ENCODE measurements at places on chromosomes 12 and 14. TPM values are rescaled to one million over a fixed set of nuclear protein-coding genes. Genes with fewer than 3 reads are reported as not detected.

WDR89 gene
- 33.1 TPM for total RNA-seq

NKX2-1 gene
- not detected for total RNA-seq

TAS2R20 gene
- total RNA-seq: 0.61 TPM

CCDC175 gene
- not detected for total RNA-seq

KRT6C gene
- not detected for total RNA-seq

CCDC198 gene
- not detected for total RNA-seq

ADAM20 gene
- total RNA-seq: not detected

DNA sequence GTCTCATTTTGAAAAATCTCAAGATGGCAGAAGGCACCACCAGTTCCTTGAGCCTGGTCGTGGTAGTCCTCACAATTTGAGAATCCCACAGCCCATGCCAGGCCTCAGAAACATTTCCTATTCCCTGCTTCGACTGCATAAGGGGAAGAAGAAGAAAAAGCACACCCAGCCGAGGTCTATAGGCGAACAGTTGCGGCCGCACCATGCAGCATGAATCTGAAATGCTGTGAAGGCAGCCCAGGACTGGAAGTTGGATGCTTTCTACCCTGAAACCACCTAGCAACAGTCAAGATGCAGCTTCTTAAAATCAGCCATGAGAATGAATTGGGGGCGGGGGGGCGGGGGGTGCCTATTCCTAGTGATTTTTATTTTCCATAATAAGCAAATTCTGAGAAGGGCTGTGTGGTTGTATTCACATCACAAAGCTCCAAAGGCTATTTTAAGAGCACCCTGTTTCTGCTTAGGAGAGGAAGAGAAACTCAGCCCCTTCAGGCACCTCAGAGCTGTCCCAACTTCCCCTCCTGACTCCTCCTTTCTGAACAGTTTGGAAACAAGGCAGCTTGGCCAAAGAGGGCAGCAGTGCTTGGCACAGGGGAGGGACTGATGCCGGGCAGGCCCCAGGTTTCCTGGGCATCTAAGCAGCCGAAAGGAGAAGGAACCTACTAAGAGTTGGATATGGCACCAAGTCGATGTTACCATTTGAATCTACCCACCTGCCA is 172.5 kb upstream of the FOXN3 start:
- DNase-seq: no peak

- no peak for DNase-seq
These were observed 25.7 kb downstream of the ALKBH1 start for GRCh38 chr14:77682158-77682553.

- DNase-seq: no peak
These were observed 37.8 kb downstream of the HELB start for GRCh38 chr12:66340131-66340530.

DNA sequence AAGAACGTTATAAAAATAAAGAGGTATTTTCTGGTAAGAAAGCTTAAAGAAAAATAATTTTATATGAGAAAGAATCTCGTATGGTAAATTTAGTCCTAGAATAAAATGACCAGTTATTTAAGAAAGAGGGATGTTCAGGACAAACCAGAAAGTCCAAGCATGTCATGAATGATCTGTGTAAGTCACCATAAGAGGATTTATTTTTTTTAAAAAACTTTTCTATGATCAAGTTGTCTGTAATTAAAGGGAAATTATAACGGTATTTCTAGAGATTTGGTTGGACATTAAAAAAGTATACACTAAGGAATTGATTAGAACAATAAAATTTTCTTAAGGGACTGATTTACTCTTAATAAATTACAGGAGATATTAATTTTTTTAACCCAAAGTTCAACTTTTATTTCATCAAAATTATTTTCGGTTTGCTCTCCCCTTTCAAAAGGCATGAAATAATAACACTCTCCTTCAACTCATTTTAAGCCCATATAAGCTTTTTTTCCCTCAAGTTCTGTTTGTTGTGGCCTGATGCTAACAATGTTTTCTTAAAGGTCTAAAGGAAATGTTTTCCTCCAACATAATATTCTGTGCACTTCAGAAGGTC is 49.9 kb upstream of the CPSF6 start:
- DNase-seq: no peak

DNA sequence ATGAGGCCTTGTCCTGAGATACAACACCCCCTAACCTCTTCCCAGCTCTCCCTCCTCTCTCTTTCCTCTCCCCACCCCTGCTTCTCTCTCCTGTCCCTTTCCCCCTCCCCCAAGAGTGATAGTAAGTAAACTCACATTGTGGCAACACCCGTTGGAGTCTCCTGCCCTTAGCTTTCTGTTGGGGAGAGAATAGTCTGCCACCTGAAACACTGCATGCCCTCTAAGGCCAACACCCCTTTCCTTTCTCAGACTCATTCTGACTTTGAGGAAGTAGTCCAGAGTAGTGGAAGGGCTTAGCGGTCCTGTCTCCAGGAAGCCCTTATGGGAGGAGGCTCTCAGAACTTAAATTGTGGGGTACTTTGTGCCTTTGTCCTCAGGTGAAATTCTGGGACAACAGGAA is 95.2 kb downstream of the PRKCH start:
- no peak for DNase-seq

DNA sequence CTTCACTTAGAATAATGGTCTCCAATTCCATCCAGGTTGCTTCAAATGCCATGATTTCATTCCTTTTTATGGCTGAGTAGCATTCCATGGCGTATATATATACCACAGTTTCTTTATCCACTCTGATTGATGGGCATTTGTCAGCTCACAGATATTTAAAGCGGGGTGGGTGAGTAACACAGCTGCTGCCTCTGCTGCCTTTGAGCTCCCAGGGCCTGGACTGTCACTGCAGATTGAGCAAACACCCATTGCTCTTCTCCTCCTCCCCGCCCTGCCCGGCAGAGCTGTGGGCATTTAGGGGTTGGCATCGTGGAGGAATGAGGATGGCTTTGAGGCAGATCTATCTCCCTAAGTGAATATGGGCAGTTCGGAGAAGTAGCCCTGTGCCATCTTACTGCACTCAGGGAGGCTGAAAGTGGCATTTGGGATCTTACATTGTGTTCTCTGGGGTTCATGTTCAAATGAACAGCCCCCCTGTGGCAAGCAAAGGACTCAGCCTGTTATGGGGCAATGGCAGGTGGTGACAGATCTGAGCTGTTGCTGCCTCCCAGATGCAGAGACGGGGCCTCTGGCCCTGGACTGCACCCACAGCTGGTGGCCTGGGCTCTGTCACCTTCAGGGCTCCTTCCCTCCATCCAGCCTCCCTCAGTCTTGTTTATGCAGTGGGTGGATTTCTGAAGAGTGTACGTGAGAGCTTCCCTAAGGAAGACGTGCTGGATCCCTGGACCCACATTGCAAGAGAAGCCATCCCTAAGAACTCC is 4.9 kb downstream of the RFLNA start:
- no peak for DNase-seq

DNA sequence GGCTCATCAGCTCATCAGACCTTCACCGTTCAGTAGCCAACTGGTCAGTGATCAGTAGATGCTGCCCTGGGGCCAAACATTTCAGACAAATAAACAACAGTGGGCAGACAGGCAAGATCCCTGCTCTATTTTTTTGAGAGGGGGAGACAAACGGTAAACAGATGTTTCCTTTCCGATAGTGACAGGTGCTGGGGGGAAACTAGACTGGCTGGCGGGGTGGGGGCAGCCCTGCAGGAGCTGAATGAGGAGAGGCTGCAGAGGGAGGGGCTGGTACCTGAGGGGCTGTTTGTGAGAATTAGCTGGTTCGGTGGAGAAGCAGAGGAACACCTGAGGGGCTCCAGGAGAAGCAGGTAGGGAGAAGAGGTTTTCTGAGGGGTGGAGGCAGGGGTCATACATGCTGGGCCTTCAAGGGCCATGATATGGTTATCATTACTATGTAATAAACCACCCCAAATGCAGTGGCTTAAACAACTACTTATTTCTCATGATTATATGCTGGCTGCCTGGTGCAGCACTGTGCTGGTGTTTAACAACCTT is 8.2 kb upstream of the GOLGA3 start:
- no peak for DNase-seq

- DNase-seq: no peak
These were observed 3.0 kb upstream of the CLEC2B start for GRCh38 chr12:9872162-9872561.

GRCh38 chr12:16155938-16156337 is 121.5 kb downstream of the SLC15A5 start:
- no peak for DNase-seq

DNA sequence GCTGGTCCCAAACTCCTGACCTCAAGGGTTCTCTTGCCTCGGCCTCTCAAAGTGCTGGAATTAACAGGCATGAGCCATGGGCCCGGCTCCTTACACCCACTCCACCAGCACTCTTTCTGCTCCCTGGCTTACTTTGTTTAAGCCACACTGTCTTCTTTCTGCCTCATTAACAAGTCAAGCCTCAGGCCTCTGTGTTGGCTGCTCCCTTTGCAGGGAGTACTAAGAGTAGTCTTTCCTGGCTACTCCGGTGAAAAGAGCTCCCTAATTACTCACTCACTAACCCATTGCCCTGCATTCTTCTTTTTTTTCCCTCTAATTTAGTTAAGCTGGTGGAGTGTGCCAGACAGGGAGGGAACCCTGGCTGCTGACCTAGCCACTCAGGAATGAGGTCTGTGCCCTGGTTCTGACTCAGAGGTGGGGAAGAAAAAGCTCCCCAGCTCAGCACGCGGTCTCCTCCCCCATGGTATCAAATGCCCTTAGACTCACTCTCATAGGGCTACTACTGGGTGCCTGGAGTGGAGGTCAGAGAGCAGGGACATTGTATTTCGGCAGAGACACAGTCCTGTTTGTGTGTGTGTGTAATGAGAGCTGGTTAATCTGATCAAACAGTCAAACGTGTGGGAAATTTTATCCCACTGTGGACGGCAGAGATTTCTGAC is 19.8 kb downstream of the GALNT6 start:
- no peak for DNase-seq

DNA sequence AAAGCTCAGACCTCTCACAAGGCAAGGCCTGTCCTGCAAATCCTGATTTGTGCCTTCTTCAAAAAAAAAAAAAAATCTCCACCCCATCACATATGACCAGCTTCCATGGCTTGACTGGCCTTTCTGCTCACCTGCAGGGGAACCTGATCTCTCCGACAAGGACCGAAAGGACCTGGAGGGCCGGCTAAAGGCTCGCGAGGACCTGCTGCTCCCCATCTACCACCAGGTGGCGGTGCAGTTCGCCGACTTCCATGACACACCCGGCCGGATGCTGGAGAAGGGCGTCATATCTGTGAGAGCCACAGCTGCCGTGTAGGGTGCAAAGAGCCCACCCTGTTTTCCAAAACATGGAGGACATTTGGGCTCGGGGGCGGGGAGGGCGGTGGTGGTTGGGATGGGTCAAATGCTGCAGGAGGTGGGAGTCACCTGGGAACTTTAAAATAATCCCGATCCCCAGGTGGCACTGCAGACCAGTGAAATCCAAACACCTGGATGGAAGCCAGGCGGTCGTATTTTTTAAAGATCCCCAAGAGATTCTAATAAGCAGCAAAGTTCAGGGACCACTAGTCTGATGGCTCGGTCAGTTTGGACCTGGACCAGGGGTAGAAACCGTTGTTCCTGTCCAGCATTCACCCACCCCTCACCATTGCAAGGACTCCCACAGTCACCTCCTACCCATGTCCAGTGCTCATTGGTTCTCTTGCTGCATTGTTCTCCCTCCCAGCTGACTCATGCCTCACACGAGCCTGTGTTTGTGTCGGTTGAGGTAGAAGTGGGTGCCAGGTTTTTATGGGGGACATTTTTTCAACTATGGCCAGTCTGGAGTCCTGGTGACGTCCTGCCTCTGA is 44.8 kb downstream of the FOXN4 start:
- no peak for DNase-seq

DNA sequence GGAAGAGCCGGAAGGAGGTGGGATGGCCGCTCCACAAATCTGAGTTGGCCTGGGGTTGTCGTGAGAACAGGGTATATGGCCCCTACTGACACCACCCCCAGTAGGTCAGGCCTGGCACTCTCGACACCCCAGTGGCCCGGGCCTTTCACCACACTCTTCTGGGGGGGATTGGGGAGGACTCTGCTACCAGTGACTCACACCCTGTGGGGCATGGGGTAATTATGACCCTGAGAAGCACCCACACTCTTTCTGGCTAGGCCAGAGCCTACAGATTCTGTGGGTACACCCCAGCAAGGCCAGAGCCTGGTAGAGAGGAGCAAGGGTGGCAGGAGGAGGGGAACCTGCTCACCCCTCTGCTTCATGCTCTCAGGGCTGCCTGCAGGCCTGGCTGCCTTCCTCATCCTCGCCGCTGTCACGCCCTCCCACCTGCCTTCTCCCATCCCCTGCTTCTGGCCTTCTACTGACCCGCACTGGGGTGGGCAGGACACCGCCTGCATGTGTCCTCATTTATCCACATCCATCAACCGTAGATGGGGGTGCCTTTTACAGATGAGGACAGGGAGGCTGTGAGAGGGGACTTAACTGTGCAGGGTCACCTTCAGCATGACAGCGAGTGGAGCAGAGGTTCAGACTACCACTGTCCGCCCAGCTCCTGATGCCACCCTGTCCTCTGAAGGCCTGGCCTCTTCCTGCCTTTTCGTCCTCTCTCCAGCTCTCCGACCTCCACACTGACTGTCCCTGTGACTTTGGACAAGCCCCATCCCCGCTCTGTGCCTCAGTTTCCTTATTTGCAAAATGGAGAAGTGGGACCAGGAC is 18.4 kb downstream of the ASB2 start:
- no peak for DNase-seq

DNA sequence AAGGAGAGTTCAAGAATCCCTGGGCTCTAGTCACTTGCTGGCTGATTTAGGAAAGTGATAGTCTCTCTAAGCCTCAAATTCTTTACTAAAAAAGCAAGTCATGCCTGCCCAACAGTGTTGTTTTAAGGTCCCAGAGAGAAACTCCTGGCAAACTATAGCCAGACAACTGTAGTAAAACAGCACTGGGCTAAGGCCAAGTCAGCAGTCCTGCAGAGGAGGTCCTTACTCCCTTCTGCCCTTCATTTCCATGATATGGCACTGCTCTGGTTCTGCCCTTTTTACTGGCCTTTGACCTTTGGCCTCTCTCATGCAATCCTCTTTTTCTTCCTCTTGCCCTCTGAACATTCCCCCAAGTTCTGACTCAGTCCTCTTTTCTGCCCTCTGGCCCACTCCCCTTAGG is 74.9 kb downstream of the VWF start:
- no peak for DNase-seq

DNA sequence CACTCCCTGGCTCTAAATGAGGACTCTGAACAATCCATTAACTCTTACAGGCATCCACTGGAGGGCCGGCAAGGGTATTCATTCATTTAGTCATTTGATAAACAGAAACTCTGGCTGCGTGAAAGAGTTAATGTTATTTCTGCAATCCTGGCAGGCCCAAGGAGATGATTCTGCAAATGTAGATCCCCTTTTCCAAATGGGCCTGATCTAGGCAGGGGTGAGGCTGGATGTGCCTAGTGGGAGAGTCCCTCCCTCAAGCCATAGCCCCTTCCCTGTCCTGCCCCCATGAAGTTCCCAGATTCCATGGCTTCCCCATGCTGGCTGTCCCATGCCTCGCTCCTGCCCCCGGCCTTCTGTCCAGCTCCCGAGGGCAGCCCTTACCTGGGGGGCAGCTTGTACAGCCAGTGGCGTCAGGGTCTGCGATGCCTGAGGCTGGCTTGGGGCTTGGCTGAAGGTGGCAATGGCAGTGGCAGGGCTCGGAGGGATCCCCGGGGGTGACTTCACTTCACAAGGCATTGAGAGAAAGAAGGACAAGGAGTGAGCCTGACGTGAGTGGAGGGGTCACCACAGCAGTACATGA is 18.4 kb downstream of the POU6F1 start:
- DNase-seq: no peak

- no peak for DNase-seq
These were observed 46.3 kb upstream of the PCED1B start for GRCh38 chr12:47033081-47033480.

Data from activated T-cell treated with anti-CD3 and anti-CD28 coated beads, Interleukin-2, amount 50 U/mL, for 4 hours (primary cell).